Natural killer cell treated with Interleukin-12 subunit alpha and Interleukin-12 subunit beta and Interleukin-15 and Interleukin-18, amount 100 ng/mL, for 72 hours (primary cell): ENCODE measurements at places on chromosomes 6 and 20.
A peak's percentile ranks its signal among the peaks of the same experiment; 100 is the strongest.

GRCh38 chr6:38753707-38754106, 38.6 kb downstream of the DNAH8 start:
- no peak for DNase-seq

DNA sequence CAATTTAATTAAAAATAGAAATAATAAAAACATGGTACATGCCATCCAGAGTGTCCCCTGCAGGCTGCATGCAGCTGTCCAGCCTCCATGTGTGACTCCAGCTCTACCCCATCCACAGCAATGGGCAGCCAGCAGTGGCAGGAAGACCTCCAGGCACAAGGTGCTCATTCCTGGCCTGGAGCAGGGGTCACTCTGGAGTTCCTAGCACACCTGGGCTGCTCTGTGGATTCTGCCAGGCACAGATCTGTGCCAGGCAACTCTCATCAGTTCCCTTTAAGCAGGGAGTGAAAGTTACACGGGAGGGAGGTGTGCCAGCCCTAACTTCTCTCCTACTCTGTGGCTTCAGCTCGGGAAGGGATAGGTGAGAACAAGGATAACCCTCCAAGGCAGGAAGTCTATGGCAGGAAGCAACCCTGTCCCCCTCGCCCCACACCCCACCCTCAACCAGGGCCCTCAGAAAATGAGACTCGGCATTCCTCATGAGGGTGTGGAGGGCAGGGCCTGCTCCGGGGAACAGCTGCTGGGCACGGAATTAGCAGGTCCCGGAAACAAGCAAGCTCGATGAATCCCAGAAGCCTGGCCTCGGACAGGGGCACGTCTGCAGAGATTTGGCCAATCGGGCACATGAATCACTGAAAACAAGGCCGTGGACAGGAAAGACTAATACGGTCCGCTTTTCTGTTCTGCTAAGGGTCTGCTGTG, 10.0 kb downstream of the JPH2 start:
- no peak for DNase-seq

- no peak for DNase-seq
Measured at GRCh38 chr6:152420696-152421095, 216.5 kb downstream of the SYNE1 start.

DNA sequence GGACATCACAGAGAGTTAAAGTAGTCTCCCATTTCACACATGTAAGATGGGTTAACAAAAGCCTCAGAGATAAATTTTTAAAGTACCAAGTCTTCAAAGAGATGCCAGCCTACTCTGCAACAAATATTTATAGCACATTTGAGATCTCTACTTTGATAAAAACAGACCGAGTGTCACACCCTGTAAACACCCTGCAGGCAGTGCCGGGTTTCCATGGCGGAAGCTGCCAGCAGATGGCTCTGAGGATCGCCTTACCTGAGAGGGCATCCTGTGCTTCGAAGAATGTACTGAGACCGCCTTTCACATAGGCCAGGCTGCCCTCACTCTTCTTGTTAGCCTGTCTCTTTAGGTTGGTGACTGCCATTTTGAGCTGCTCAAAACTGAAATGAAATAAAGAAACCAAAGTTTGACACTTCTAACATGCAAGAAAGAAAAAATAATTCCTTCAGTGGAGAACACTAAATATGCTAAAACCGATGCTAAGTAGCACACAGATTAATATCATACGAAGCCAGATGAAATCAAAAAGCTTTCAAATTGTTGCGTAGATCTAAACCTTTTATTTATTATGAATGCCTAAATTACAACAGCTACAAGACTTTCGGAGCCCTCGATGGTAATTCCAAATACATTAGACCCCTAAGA, 39.3 kb downstream of the HUS1B start:
- no peak for DNase-seq

DNA sequence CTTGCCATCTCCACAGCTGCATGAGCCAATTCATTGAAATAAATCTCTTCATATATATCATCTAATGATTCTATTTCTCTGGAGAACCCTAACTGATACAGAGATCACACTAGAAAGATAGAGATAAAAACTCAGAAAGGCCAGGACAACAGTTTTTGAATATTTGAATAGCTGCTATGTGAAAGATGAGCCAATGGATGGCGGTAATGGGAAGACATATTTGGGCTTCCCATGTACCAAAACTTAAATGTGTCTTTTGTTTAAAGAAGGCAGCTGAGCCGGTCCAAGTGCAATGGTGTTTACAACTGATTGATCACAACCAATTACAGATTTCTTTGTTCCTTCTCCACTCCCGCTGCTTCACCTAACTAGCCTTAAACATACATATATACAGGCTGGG, 35.1 kb downstream of the SGK1 start:
- no peak for DNase-seq

GRCh38 chr20:41320976-41321375, 3.4 kb upstream of the ZHX3 start:
- no peak for DNase-seq

- DNase-seq: no peak
Measured at GRCh38 chr6:151121900-151122299, 117.9 kb upstream of the AKAP12 start.

- no peak for DNase-seq
Measured at GRCh38 chr6:42520786-42521607, 42.8 kb upstream of the UBR2 start.

- no peak for DNase-seq
Measured at GRCh38 chr20:64091770-64092169, 7.6 kb upstream of the LKAAEAR1 start.

DNA sequence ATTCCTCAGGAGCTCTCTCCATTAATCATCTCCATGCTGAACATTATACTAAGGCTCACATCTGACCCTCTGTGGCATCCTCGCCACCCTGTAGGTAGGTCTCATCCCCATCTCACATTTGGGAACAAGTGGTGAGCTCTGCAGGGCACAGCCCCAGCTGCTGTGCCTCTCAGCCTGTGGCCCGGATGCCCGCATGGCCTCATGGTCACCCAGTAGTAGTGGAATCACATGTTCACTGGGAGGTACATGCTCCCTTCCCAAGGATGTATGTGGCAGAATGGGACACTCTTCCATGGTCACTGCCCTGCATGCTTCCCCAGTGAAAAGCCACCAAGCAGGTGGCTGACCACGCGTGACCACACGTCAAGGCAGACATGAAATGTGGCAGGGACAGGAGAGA, 26.3 kb upstream of the APMAP start:
- no peak for DNase-seq

DNA sequence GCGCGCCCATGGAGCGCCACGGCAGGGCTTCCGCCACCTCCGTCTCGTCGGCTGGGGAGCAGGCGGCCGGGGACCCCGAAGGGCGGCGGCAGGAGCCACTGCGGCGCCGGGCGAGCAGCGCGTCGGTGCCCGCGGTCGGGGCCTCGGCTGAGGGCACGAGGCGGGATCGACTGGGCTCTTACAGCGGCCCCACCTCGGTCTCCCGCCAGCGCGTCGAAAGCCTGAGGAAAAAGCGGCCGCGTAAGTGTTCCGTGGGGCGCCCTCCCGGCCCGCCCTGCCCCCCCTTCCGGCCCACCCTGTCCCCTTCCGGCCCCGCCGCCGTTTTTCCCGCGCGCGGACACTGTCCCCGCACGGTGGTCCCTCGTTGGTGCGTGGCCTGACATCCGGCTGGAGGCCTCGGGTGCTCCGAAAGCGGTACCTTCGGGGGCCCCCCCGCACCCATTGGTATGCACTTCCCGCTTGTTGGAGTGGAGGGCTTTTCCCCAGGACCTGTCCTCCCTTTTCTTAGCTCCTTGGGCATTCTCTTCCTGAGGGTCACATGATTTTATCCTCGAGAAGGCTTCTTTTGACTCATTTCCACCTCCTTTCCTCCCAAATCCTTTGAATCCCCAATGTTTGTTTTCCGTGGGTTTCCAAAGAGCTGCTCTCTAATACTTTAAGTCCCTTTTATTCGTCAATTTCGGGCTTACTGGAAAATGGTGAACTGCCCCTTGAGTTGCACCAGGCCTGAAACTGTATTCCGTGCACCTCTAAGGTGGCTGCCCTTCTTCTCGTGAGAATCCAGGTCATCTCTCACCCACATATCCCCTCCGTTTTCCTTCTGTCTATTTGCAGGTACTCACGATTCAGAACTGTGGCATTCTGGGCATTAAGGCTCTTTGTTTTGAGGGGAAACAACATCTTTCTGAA, 556 bp downstream of the PANK2 start:
- peak; percentile 77 for DNase-seq

GRCh38 chr6:137873273-137873762, 6.3 kb downstream of the TNFAIP3 start:
- DNase-seq: peak; percentile 92

GRCh38 chr6:164792666-164793065, 516.7 kb downstream of the C6orf118 start:
- DNase-seq: no peak

- DNase-seq: no peak
Measured at GRCh38 chr20:55934146-55934545, 71.2 kb downstream of the CBLN4 start.

DNA sequence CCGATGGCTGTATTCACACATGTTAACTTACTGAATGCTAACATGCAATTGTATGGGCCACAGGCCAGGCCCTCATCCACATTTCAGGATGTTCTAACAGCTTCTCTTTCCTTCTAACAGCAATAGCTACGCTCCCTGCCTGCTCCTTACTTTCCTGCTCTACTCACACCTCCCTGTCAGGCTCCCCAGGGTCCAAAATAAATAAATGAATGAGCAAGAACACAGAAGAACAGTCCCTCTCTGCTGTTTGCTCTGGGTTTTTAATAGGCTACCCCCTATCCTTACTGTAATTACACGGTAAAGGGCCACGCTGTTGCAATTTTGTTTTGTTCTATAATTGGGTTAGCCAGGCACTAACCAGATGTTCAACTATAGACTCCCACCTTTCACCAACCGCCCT, 135.6 kb downstream of the GMDS start:
- no peak for DNase-seq

DNA sequence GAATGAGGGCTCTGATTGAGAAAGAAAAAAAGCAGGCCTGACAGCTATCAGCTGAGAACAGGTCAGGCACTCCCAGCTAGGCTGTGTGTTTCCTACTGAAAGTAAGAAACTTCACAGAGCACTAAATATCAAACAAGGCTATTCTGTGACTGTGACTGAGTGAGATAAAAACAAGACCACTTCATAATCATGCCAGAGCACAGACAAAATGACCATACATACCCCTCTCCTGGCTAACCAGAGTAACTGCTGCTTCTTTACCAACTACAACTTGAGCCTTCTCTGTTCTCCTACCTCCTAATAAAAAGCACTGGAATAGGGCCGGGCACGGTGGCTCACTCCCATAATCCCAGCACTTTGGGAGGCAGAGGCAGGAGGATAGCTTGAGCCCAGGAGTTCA, 6.8 kb upstream of the BTN1A1 start:
- no peak for DNase-seq

DNA sequence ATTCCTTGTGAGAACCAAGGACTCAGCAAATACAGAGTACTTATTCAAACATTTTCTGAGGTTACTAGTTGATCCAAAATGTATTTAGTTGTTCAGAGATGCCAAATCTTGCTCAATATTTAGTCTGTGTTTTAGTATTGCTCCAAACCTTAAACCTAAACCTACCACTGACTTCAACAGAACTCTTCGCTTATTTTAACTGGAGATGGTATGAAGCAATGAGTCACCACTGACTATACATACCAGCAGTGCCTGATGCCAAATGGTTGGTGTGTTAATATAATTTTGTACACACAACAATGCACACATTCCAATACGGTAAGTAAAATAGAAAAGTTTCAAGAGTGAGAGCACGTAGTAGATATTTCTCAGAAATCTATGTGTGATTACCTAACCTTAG, 1.9 kb upstream of the SPTLC3 start:
- DNase-seq: no peak

GRCh38 chr20:59985864-59986263, 27.6 kb downstream of the CDH26 start:
- DNase-seq: no peak

DNA sequence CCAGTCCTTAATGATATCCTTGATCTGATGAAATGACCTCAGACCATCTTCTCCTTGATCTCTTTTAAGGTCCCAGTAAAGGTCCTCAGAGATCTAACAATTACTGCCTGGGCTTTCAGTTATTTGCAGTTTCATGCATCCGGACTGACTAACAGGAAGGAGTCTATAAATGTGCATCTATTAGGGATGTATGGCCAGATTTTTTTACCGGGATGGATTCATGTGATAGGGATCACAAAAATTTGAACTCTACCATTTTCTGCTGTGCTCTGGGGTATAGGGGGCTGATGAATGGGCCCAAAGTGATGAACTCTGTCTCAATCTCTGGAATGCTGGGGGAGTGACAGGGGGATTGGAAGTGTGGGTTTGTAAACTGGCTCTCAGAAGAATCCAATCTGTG, 36.2 kb upstream of the SCUBE3 start:
- no peak for DNase-seq

DNA sequence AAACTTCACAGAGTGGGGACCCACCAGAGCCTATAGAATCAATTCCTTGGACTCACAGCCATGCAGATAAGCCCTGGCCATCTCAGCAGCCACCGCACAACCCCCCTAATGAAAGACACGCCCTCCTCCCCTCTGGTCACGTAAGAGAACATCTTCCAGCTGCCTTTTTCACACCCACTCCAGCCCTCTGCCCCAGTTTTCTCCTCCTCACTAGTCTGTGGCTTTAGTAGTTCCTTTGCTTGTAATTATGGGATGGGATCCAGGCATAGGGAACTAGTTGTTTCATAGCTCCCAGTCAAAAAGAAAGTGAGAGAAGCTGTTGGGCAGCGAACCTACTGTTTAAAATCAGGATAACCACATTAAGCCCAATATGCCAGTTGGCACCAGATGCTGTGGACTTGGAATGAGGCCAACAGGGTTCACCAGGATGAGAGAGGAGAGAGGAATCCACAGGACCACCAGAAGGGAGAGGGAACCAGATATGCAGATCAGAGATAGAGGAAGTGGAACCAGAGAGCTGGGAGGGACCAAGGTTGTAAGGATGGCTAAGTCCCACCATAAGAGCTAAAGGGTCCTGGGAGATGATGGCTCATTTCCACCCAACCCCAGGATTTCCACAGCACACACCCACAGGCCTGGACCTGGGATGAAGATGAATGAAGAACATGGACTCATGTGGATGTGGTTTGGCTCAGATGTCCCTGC, 9.0 kb upstream of the BTN3A1 start:
- no peak for DNase-seq

GRCh38 chr20:53656293-53657202, 62.9 kb upstream of the ZNF217 start:
- no peak for DNase-seq

GRCh38 chr20:32325706-32326503, 32.2 kb upstream of the ASXL1 start:
- no peak for DNase-seq

GRCh38 chr6:14423330-14423729, 305.8 kb downstream of the CD83 start:
- no peak for DNase-seq

- DNase-seq: no peak
Measured at GRCh38 chr6:89675949-89676748, 37.6 kb upstream of the LYRM2 start.
